ENCODE measurements at places on chromosomes 6 and 20.
A peak's percentile ranks its signal among the peaks of the same experiment; 100 is the strongest.

- no peak for DNase-seq
Measured at GRCh38 chr20:46083101-46083500, 6.7 kb downstream of the NCOA5 start.

DNA sequence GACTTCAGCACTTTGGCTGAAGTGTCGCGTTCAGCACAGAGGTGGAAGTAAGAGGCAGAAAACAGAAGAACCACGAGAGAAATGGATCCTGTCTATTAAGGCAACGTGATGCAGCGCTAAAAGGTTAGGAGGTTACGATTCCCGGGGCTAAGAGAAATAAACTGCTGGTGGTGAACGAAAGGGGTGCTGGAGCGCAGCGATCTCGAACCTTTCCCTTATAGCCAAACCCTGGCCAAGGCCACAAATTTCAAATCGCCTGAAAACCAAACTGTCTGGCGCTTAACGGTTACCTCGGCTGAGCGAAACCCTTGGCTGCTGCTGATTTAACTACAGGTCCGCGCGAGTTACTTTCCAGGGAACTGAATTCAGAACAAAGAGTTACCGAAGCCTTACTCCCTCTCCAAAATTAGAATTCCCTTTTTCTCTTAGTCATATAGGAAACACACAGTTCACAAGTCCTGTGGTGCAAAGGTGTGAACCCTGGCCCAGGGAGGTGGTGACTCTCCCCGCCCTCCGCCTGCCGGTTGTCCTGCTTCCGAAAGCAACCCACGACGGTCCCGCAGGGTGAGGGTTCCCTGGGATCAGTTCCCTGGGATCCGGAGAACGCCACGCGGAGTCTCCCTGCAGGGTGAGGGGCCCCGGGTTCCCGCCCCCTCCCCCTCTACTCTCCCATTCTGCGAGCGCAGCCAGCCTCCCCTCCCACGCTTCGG is 1.3 kb upstream of the SLC35D3 start:
- DNase-seq: no peak

- DNase-seq: peak; percentile 1
Measured at GRCh38 chr6:90350689-90351554, 54.3 kb upstream of the BACH2 start.

DNA sequence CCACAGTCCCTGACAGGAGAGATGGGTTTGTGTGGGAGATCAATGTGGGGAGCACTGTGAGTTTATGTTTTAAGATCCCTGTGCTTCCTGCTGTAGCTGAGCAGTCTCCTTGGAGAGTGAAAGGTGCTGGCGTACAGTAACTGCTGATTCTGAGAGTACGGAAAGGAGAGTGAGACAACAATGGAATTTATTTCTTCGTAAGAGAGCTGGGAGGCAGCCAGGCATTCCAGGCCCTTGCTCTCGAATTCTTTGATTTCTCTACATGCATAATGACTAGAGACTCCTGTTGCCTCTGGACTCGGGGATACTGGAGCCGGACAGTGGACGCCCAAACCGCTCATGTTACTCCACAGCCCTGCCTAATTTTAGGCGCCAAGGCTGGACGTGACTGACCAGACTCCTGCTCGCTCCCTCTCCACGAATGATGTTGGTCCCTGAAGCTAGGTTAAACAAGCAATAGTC is 131.0 kb upstream of the PHACTR1 start:
- no peak for DNase-seq

DNA sequence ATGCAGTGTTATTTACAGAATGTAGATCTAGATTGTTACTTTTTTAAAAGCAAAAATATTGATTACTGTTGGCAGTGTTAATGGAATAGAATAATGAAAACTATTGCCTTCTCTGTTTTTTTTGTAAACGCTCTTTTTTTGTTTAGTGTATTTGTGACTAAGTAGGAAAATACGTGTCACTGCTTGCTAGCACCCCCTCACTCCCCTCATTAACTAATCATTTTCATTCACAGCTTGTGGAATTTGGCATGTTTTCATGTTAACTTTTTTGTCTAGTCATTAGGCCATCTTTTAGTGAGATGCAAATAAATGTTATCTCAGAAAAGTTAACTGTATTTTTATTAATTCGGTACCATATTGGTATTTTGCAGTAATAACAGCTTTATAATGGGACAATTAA is 29.8 kb downstream of the ADGRG6 start:
- no peak for DNase-seq

All from activated T-cell treated with anti-CD3 and anti-CD28 coated beads for 1 hour (primary cell).